ENCODE measurements at places on chromosomes 3 and 15.

GRCh38 chr3:29441422-29441821 is 160.6 kb downstream of the RBMS3 start:
- DNase-seq: no peak

- DNase-seq: no peak
These were observed 4.7 kb downstream of the GORASP1 start for GRCh38 chr3:39102504-39103323.

DNA sequence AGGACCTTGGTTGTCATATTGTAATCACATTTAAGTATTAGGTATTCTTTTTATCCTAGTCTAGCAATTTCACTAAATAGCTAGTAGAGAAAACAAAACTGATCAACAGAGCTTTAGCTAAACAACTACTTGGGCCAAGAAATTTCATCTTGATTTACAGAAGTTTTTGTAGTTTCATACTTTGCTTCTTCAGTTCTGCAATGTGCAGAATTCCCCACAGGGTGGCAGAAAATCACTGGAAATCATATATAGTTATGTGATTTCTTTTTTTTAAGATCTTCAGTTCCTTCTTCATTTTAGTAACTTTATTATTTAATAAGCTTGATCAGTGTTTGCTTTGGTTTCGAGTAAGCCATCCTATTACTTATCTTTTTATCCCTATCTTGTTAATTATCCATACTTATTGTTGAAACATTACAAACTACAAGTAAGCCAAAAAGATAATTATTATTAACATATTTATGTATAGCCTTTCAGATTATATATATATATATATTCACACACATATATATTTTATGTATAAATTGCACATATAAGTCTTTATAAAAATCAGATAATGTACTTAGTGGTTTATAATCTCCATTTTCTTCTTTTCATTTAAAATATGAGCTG is 2.2 kb upstream of the BNIP2 start:
- DNase-seq: no peak

DNA sequence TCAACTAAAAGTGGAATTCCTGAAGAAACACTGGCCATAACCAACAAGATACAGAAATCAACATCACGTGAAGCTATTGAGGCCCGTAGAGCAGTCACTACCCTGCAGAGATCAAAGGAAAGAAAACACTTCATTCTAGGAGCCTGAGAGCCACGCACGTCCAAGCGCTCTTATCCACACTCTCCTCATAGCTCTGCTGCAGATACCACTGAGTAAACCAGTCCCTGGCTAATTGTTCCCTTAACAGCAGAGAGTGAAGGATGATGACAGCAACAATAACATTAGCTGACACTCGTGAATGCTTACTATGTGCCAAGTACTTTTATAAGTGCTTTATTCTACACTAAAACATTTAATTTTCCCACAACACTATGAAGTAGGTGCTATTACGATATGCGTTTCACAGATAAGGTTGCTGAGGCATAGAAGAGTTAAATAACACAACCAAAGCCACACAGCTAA is 271.0 kb upstream of the GADL1 start:
- DNase-seq: no peak

DNA sequence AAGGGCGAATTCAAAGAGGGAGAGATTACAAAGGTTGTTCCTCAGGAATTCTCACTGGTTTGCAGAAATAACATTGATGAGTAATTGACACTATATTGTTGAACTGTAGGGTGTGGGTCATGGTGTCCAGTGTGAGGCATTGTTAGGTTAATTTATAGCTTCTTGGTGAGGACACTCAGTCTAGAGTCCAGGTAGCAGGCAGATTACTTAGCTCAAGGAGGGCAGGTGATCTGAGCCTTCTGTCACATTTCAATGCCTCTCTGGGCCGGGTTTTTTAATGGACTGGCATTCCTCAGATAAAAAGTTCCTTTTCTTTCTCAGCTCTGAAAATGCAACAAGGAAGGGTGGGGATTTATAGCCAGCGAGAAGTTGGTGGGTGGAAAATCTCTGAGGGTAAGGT is 194.2 kb upstream of the PROK2 start:
- no peak for DNase-seq

GRCh38 chr3:169245631-169246030 is 417.9 kb downstream of the MECOM start:
- DNase-seq: no peak

DNA sequence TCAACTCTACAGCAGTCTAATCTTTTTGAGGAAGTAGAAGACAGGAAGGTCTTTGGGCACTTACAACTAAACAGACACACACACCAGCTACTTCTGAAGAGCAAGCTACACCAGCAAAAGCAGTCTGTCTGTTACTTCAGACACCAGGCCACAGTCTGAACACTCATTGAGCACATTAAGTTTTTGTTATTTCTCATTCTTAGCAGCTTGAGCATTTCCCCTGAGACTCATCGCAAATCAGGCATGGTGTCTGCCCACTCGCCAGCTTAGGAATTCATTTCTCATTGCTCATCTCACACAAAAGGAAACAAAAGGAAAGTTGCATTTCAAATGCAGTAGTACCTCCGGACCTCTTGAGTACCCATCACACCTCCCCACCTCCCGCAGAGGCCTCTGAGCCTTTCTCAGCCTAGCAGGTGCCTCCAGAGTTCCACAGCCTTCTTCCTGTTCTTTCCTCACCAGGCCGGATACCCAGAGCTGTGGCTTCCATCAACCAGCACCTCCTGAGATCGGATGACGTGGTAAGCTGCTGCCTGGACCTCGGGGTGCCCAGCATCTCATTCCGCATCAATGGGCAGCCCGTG is 302.0 kb downstream of the RYR3 start:
- no peak for DNase-seq

DNA sequence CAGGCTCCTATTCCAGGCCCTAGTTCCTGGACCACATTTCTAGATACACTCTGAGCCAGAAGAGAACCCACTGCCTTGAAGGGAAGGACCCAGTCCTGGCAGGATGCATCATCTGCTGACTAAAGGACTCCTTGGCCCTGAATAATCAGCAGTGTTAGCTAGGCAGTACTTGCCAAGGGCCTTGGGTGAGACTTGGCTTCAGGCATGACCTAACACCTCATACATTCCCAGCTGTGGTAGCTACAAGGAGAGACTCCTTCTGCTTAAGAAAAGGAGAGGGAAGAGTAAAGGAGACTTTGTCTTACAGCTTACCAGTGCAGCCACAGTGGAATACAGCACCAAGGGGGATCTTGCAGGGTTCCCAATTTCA is 26.4 kb downstream of the PEAK1 start:
- DNase-seq: no peak

DNA sequence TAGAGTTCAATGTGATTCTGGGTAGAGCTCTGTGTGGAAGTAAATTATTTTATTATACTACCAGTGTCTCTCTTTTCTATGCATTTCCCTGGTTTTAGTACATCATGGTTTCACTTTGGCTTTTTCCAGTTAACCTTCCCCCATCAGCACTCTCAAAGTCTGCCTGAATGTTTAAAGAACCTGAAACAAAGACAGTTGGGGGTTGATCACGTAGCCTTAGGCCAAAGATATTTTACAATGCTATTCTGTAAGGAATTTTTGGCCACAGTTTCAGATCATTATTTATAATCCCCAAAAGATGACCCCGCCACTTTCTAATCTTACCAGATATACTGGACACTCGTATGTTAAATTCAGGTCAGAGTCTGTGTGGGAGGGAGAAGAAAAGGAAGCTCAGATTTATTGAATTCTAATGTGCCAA is 156.3 kb upstream of the TMC3 start:
- no peak for DNase-seq

DNA sequence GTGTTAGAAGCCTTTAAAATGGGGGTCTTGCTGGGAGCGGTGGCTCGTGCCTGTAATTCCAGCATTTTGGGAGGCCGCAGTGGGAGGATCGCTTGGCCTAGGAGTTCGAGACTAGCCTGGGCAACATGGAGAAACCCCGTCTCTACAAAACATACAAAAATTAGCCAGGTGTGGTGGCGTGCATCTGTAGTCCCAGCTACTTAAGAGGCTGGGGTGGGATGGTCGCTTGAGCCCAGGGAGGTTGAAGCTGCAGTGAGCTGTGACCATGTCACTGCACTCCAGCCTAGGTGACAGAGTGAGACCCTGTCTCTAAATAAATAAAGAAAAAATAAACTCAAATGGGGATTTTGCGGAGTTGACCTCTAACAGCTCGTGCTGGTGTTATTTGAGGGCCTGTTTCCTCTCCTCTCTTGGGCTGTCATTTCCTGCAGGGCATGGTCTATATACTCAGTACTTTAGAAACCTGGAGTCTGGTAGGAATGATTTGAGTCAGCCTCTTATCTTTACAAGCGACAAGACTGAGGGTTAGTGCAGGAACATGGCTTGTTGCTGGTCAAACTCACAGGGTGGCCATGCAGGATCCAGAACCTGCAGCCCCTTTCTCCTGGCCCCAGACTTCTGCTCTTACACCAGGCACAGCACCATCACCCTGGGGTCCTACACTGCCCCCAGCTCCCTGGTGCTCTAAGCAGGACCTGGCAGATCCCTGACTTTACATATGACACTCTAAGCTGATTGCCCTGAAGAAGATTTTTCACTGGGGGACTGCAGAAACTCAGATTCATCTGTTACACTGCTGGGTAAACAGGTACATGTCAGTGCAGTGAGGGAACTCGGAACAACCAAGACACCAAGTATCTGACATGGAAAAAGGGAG is 15.1 kb downstream of the EHD4 start:
- DNase-seq: no peak

GRCh38 chr15:98226149-98226548 is 265.6 kb downstream of the ARRDC4 start:
- DNase-seq: no peak

DNA sequence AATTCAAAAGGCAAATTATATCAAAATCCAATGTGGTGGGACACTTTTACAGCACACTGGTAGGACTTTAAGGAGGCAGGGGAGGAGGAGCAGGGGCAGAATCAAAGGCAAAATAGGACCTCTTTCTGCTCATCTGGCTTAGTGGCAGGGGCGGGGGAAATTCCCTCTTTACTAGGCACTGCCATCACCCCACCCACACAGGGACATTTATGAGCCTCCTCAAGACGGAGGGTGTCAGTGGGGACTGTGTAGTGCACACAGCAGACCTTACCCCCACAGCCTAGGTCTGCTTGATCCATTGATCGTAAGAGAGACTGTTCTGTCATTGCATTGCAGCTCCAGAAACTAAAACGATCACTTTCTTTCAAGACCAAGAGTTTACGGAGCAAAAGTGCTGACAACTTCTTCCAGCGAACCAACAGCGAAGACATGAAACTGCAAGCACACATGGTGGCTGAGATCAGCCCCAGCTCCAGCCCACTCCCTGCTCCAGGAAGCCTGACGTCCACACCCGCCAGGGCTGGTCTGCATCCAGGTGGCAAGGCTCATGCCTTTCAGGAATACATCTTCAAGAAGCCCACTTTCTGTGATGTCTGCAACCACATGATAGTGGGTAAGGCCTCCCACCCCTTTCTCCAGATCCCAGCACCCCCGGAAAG is 62.9 kb downstream of the STAC start:
- no peak for DNase-seq

- no peak for DNase-seq
These were observed 16.0 kb downstream of the C15orf62 start for GRCh38 chr15:40785814-40786213.

DNA sequence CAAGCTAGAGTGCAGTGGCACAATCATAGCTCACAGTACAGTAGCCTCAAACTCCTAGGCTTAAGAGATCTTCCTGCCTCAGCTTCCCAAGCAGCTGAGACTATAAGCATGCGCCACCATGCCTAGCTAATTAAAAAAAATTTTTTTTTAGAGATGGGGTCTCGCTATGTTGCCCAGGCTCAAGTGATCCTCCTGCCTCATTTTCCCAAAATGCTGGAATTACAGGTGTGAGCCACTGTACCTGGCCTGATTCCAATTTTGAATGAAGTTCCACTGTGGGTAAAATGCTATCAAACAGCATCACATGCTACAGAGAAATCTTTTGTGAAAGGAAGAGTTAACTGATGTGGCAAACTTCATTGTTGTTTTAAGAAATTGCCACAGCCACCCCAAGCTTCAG is 17.5 kb downstream of the ADPGK start:
- DNase-seq: no peak

DNA sequence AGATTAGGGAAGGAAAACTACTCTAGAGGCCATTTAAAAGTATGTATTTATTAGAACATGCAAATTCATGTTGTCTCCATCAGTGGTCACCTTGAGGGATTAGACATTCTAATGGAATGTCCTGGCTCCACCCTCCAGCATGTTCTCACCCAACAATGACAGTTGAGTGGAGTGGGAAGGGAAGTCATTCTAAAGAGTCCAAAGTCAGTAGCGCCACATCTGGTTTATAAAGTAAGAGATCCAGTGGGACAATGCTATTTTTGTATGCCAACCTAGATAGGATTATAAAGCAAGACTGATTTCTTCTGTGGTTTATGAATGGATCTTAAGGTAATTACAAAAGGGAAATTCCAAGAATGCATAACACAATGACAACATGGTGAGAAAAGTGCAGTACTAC is 33.3 kb downstream of the SLC24A1 start:
- no peak for DNase-seq

- DNase-seq: peak; percentile 20
These were observed 639 bp downstream of the FOXP1 start for GRCh38 chr3:71582612-71583565.

- no peak for DNase-seq
These were observed 72.9 kb downstream of the ATP8B4 start for GRCh38 chr15:50046159-50046558.

DNA sequence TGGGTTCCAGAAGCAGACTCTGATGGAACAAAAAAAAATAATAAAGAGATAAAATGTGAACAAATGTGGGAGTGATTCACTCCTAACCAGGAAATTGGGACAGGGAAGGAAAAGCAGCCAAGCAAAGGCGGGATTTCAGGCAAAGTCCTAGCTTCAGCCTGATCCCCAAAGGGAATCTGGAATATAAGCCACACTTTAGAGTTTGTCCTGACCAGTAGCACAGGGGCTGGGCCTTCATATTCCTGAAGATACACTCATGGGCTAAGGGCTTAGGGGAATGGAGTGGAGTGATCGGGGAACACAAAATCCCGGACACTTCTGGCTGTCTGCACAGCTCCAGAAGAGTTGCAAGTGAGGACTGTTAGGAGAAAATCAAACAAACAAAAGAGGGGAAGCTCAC is 135.0 kb upstream of the COL8A1 start:
- DNase-seq: no peak

- DNase-seq: no peak
These were observed 60.0 kb upstream of the MNS1 start for GRCh38 chr15:56524915-56525314.

DNA sequence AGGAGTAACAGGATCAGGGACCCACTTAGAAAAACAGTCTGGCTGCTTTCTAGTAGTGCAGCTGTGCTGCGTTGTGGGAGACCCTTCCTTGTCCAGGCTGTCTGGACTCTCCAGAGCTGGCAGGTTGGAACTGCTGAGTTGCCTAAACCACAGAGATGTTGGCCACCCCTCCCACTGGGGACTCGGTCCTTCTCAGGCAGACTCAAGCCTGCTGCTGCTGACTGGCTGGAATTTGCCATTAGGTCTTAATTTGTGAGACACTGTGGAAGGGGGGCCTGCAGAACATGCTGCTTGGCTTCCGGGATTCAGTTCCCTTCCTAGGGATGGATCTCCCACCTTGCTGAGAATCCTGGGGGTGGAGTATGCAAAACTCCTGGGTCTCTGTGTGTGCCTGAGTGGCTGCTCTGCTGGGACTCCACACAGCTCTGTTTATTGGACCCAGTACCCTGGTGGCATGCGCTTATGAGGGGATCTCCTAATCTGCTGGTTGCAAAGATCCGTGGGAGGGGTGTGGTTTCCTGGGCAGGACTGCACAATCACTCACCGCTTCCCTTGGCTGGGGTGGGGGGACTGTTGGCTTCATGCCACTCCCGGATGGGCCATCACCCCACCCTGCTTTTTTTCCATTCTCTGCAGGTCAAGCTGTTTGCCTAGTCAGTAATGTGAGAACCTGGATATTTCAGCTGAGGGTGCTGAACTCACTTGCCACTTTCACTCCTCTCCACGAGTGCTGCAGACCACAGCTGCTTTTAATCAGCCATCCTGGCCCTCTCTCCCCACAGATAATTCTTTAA is 150.5 kb downstream of the CFAP20DC start:
- DNase-seq: no peak
